ENCODE measurements at places on chromosomes 13 and 19. TPM values are rescaled to one million over a fixed set of nuclear protein-coding genes. Genes with fewer than 3 reads are reported as not detected.

DNA sequence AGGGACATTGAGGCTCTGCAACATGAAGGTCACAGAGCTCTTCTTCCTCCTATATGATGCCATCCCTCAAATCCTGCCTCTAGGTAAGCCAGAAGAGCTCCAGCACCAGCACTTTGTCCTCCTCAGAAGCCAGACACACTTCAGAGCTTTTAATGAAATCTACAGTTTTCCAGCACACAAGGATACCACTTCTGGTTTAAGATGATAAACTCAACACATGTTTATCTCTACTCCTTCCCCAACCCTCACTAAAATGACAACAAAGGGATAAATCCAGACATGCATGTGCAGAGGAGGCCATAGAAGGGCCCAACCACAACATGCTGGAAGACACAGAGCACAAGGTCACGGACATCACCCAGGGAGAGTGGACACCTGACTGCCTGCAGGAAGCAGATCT lies 195.3 kb downstream of the USP12 start:
- DNase-seq = no peak

GRCh38 chr13:46179969-46180763 lies 1.8 kb downstream of the LCP1 start:
- no peak for DNase-seq

RPL21 gene
- 710 TPM for polyA plus RNA-seq

DNA sequence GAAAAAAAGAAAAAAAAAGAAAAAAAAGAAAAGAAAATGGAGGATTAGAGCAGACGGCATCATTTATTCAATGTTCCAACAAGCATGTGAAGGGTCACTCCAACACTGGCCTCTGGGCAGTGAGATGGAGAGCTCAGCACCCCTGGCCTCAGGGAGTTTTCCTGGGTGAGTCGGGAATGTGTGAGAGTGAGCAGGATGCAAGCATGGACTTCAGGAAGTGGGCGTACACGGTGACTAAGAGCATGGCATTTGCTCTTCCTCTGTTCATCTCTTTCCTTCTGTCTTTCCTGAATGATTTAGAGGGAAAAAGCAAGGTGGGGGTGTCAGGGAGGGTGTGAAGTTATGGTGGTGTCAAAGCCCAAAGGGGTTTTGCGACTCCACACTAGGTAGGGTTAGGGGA lies 682 bp upstream of the CABP5 start:
- no peak for DNase-seq

GRCh38 chr13:45833242-45833641 lies 18.3 kb downstream of the SIAH3 start:
- DNase-seq = no peak

PSG6 gene
- not detected for polyA plus RNA-seq

CACNG7 gene
- polyA plus RNA-seq = 0.61 TPM

DNA sequence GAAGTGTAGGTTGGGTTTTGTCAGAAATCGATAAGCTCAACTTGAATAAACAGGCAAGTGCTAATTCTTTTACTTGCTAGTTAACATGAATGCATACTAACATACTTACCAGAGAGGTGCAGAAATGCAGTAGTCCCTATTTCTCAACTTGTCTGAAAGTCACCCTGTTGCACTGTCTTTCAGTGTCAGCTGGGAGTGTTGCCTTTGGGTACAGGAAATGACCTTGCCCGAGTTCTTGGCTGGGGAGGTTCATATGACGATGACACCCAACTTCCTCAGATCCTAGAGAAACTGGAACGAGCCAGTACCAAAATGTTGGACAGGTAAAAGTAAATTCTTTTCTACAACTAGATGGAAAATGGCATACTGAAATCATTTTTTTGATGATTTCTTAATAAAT lies 103.5 kb upstream of the AKAP11 start:
- no peak for DNase-seq

GRCh38 chr13:39596685-39597084 lies 6.3 kb downstream of the LHFPL6 start:
- DNase-seq = no peak

All from right renal pelvis (tissue), 4 donors.